ENCODE measurements at places on chromosomes 16 and 17.

GRCh38 chr17:81641825-81642489 is 5.0 kb downstream of the TSPAN10 start:
- DNase-seq, result no peak

GRCh38 chr16:50386774-50387173 is 18.0 kb upstream of the BRD7 start:
- DNase-seq, result no peak

GRCh38 chr17:82230609-82231311 is 1.9 kb downstream of the SLC16A3 start:
- peak; percentile 73 for DNase-seq

- DNase-seq, result no peak
Observed at GRCh38 chr17:36941265-36942010, 4.2 kb downstream of the LHX1 start.

GRCh38 chr17:57747221-57748017 is 2.3 kb upstream of the CCDC182 start:
- peak; percentile 30 for DNase-seq

DNA sequence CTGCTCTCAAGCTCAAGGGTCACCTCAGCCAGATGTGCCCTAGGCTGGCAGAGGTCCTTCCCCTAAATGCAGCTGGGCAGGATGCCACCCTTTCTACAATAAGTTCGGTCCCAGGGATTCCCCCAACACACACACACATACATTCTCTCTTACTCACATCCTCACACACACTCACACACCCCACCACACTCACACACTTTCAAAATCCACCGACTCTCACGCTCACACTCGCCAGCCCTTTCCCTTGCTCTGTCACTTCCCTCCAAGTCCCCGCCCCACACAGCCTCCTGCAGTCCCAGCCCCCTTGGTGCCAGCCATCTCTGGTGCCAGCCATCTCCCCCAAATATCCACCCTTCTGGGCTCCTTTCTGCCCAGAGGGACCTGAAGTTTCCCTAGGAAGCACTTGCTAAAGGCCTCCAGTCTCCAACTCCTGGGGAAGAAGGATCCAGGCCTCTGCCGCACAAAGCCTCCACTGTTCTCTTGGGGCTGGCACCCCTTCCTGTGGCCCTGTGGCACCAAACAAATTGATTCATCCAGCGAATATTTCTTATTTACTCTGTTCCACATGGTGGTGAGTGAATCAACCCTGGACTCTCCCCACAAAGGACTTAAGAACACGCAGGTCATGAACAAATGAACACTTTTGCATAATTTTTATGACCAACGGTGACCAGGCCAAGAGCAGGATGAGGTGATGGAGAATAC is 3.8 kb upstream of the USP36 start:
- DNase-seq, result no peak

GRCh38 chr17:45248132-45248957 is 13.5 kb downstream of the SPATA32 start:
- DNase-seq, result no peak

DNA sequence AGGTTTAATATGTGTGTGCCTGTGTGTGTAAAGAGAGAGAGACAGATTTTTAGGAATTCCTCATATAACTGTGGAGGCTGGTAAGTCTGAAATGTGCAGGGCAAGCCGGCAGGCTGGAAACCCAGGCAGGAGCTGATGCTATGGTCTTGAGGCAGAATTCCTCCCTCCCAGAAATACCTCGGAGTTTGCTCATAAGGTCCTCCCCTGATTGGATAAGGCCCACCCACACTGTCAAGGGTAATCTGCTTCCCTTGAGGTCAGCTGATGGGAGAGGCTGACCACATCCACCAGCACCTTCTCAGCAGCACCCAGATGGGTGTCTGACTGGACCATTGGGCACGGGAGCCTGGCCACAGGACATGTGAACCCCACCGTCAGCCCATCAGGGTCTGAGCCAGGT is 42.4 kb downstream of the C16orf95 start:
- no peak for DNase-seq

DNA sequence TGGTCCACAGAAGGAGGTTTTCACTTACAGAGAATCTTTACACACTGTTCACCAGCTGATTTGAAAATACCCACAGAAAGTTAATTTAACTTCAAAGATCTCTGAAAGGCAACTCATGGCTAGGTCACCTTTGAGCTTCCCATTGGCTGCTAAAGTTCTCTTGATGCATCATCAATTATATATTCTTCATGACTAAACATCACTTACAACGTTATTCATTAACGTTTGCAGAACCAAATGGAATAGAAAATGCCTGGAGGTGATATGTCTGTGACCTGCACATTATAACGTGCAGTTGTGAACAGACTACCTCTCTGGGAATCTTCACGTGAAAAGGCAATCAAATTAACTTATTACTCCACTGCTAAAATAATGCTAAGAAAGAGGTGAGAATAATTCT is 238.5 kb downstream of the ZFHX3 start:
- no peak for DNase-seq

GRCh38 chr17:62692159-62692651 is 64.7 kb downstream of the MRC2 start:
- DNase-seq, result no peak

- DNase-seq, result no peak
Observed at GRCh38 chr17:42695500-42695899, 13.2 kb downstream of the CNTNAP1 start.

DNA sequence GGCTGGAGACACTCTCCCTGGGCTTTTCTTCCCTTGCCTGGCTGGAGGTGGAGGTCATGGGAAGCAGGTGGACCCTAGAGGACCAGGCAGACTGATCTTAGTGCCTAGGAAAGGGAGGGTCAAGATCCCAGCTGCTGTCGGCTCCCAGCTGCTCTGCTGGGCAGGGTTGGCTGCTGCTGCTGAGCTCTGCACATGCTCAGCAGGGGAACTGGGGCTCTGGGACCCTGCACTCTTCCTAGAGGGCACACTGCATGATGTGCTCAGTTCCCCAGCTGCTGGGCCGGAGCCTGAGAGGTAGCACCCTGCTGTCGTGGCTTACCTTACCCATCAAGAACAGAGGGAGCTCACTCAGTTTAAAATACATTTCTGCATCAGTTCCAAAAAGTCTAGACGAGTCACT is 34.3 kb downstream of the VAC14 start:
- no peak for DNase-seq

DNA sequence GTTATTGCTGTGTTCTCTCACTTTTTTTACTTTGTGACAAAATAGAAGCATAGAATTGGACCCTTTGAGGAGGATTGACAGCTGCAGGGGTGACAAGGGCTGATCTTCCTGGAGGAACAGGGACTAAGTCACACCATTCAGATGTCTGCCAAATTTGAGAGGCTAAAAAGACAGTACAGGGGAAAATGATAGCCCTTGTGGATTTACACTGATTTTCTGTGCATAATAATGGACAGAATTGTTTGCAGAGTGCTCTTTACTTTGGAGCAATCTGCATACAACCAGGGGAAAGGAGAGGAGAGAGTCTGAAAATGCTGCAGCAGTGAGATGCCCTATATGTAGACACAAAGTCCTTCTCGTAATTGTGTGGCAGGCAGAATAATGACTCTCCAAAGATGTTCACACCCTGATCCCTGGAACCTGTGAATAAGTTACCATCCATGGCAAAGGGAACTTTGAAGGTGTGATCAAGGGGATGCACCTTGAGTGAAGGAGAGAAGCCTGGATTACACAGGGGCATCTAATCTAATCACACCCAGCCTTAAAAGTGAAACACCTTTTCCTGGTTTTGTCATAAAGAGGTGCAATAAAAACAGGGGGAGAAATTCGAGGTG is 221.4 kb upstream of the CPHXL start:
- no peak for DNase-seq

- DNase-seq, result no peak
Observed at GRCh38 chr16:21600031-21600773, 825 bp downstream of the METTL9 start.

GRCh38 chr16:2095918-2096582 is 39.6 kb downstream of the PKD1 start:
- no peak for DNase-seq

GRCh38 chr16:2465653-2466415 is 5.3 kb upstream of the NTN3 start:
- DNase-seq, result no peak

GRCh38 chr17:72176516-72176851 is 55.7 kb downstream of the SOX9 start:
- no peak for DNase-seq

DNA sequence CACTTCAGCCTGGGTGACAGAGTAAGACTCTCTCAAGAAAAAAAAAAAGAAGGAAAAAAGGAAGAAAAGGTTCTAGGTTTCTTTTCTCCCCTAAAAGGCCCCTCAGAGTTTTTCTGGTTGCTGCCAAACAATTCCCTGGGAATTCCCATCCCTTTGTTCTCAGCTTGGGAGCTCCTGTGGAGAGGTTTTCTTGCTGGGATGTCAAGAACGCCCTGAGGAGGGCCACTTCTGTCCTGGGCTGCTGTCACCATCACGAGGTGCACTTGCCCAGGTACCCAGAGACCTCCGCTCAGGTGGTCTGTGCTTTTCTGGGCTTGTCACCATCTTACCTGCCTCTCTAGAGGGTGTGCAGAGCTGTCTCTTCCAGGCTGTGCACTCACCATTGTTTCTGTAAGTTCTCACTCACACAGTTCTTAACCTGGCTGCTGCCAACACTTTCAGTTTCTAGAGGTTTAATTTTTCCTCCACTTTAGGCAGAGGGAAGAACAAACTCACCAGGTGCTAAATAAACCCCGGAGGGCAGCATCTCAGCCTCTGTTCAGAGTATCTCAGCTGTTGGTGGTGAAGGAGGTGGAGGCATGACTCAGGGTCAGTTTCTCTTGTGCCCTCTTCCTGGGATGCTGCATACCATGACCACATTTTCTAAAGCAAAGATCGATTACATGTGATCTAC is 2.4 kb upstream of the COX6A2 start:
- DNase-seq, result no peak

- DNase-seq, result no peak
Observed at GRCh38 chr17:9512323-9513168, 63.1 kb downstream of the STX8 start.

GRCh38 chr17:34382621-34383124 is 19.6 kb upstream of the CCL1 start:
- DNase-seq, result no peak

- DNase-seq, result no peak
Observed at GRCh38 chr17:30278032-30278431, 13.7 kb downstream of the BLMH start.

GRCh38 chr17:5466295-5466694 is 2.5 kb downstream of the DHX33 start:
- no peak for DNase-seq

DNA sequence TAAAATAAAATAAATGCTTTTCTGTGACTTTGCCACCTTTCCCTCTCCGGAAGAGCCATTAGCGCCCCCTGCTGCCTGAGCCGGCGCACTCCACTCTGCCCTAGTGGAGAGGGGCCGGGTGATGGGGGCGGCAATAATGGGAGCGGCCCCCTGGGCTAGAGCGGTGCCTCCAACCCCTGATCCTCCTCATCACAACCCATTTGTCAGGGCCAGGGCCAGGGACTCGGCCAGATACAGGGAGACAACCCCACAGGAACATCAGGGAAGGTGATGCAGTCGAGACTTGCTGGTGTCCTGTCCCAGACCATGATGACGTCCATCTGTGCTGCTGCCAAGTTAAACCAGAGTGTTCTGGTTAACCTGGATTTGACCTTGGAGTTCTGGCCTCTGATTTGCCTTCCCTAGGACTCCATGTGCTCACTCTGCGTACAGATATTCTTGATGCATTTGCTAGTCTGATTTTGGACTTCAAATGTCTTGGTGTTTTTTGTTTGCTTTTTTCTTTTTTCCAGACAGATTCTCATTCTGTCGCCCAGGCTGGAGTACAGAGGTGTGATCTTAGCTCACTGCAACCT is 46.1 kb upstream of the BPTF start:
- peak; percentile 76 for DNase-seq

DNA sequence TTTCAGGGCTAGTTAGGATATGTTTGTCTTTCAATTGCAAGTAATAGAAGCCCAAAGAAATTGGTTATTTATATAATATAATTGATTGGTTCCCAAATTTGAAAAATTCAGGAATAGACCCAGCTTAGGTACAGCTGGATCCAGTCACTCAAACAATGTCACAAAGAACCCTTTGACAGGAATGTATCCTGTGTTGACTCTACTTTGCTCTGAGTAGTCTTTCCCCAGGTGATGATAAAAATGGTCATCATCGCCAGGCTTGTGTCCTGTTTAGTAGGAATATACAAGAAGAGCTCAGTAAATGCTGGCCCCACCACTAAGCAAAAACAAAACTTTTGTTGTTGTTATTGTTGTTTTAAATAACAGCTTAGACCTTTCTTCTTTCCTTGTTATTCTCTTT is 35.0 kb downstream of the MAPT start:
- no peak for DNase-seq

DNA sequence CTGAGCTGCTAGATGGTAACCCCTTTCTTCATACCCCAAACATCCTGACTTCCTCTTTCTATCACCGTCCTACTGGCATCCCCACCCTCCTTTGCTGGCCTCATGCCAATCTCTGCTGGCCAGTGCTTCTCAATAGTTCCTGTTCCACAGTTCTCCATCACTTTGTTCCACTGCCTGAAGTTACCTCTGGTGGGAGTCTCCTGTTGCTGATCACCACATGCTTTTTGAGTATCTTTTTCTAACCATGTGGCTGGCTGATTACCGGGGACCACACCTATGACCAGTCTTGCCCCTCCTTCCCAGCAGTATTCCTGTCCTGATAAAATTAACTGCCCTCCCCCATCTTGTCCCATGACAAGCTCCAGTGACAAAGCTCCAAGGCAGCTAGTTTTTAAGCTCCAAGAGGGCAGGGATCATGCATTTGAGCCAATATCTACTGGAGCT is 380.4 kb upstream of the CCL2 start:
- DNase-seq, result no peak

GRCh38 chr16:68031951-68032350 is 8.9 kb downstream of the DUS2 start:
- DNase-seq, result no peak

GRCh38 chr17:61734466-61734865 is 128.9 kb downstream of the BRIP1 start:
- no peak for DNase-seq

GRCh38 chr17:7880076-7880868 is 8.3 kb upstream of the CHD3 start:
- DNase-seq, result no peak

- no peak for DNase-seq
Observed at GRCh38 chr17:79775632-79776031, 2.3 kb upstream of the CBX2 start.

GRCh38 chr17:82961366-82962162 is 117.8 kb upstream of the METRNL start:
- DNase-seq, result no peak
